ENCODE measurements at places on chromosomes 5 and 9.

DNA sequence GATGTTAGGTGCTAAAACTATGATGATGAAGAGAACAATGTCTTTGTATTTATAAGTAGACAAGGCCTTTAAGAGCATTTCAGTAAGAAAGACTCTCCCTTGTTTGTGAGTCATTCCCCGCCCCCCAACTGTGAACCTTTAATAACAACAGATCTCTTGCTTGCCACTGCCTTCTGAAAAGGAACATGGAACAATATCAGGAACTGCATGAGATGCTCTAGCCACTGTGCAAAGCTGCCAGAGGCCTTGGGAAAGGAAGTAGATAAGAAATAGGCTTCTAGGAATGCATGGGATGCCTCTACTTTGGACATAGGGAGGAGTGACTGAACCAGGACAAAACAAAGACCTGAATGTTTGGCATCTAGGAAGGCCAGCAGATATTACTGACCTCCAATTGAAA is 296.1 kb upstream of the MPDZ start:
- DNase-seq = no peak

DNA sequence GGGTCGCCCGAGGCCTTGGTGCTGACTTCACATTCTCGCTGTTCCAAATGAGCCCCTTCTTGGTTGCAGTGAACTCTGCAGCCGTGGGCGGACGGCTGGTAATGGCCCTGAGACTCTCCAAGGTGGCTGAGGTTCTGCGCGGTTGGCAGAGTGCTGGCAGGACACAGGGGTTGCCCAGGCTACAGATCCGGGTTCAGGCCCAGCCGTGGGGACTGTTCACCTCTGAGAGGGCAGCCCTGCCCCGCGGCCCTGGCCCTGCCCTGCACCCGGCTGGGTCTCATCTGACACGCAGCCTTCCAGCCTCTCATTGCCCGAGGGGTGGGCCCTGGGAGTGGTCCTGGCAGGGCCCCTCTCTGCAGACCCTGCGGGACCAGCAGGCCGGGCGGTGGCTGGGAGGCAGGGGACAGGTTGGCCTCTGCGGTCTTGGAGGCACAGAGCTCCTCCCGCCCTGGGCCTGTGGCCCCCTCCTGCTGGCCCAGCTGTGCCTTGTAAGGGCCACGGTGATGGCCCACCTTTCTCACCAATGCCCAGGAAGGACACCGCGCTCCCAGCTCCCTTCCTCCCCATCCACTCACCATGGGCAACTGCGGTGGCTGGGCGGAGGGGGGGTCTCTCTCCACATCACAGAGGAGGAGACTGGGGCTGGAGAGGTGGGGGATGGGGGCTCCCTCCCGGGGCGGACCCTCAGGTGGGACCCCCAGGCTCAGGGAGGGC is 51.6 kb downstream of the AHRR start:
- no peak for DNase-seq

GRCh38 chr5:172556971-172557461 is 84.0 kb upstream of the NEURL1B start:
- DNase-seq = no peak

GRCh38 chr9:5832538-5833529 is at the start of gene ERMP1:
ERMP1 (minus strand) TSS chr9:5833117; CDS start chr9:5833027, 90 bp downstream.
- peak; percentile 90 for DNase-seq

- DNase-seq = no peak
Measured at GRCh38 chr5:51414516-51414915, 31.3 kb downstream of the ISL1 start.

GRCh38 chr9:114212826-114213225 is 57.5 kb downstream of the COL27A1 start:
- no peak for DNase-seq

- no peak for DNase-seq
Measured at GRCh38 chr5:1926471-1927341, 44.0 kb upstream of the IRX4 start.

GRCh38 chr5:112929336-112930081 is 7.5 kb upstream of the REEP5 start:
- no peak for DNase-seq

DNA sequence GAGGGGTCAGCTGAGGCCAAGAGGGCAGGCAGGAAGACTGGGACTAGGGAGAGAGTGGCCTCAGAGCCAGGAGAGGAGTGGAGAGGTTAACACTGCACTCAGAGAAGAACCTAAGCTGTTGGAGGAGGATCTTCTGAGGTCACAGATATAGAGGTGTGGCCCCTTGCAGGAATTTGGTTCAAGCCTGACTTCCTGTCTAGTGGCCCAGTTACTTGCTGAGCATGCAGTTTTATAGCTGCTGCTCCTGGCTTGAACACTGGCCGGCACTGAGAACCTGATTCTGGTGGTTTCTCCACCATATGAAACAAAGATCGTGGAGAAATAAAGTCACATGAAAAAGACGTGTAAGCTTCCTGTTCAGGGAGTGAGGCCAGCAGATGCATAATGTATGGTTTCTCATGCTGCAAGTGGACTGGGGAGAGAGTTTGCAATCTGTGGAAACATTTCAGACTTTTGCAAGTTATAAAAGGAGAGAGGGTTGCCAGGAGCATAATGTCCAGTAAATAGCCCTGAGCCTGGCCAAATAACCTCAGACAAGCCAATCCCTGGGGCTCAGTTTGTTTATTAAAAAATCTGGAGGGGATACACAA is 82.6 kb downstream of the GALNT10 start:
- DNase-seq = peak; percentile 4

- no peak for DNase-seq
Measured at GRCh38 chr5:16776611-16777251, 159.4 kb downstream of the MYO10 start.

DNA sequence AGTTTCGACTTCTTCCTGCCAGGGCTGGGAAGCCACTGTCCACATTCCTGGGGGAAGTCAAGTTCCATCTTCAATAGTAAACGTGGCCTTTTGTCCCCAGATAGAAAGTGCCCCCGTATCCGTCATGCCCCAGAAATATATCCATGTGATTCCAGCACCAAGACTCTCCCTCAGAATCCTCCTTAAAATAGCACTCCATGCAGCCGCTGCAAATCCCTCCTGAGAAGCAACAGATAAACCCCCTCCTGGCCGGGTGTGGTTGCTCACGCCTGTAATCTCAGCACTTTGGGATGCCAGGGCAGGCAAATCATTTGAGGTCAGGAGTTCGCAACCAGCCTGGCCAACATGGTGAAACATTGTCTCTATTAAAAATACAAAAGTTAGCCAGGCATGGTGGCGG is 126.1 kb downstream of the OLFM1 start:
- no peak for DNase-seq

GRCh38 chr5:11557063-11557462 is 347.2 kb downstream of the CTNND2 start:
- no peak for DNase-seq

DNA sequence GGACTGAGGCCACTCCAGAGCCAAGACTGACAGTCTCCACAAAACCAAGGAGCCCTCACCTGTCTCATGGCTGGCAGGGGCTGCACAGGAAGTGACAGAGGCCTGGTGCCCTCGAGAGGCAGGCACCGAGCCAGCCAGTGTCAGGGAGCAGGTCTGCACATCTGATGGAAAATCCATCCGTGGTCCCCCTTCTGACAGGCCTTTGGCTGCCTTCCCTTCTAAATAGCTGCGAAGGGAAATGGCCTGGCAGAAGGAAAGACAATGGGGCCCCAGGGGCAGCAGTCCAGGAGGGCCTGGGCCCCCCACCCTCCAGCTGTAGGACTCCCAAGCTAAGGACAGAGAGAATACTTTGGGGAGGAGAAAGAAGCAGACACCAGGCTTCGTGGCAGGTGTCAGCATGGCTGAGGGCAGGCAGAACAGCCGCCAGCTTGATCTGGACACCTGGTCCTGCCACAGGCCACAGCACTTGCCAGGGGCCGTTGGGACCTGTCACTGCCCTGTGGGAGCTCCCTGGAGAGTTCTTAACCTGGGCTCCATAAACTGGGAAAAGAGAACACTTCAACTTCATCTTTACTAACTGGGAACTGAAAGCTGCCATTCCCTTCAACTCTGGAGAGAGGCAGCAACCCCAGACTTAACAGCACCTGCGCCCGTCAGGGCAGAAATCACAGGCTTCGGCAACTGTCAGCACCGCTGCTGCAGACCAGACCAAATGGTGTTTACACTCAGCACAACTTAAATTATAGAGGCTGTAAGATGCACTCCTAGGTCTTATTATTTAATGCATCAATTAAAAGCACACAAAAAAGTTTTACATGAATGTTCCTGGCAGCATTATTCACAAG is 22.0 kb downstream of the ADAMTS2 start:
- DNase-seq = no peak

- no peak for DNase-seq
Measured at GRCh38 chr5:176674799-176675198, 27.5 kb downstream of the TSPAN17 start.

- no peak for DNase-seq
Measured at GRCh38 chr5:114363837-114364236, 2.0 kb downstream of the KCNN2 start.

GRCh38 chr5:136226401-136226800 is 33.4 kb upstream of the SMIM32 start:
- no peak for DNase-seq

- DNase-seq = no peak
Measured at GRCh38 chr5:89055695-89056085, 172.7 kb upstream of the MEF2C start.

- DNase-seq = no peak
Measured at GRCh38 chr5:157494178-157494832, 34.3 kb downstream of the NIPAL4 start.

GRCh38 chr5:169956756-169957155 is 23.5 kb downstream of the INSYN2B start:
- DNase-seq = no peak

DNA sequence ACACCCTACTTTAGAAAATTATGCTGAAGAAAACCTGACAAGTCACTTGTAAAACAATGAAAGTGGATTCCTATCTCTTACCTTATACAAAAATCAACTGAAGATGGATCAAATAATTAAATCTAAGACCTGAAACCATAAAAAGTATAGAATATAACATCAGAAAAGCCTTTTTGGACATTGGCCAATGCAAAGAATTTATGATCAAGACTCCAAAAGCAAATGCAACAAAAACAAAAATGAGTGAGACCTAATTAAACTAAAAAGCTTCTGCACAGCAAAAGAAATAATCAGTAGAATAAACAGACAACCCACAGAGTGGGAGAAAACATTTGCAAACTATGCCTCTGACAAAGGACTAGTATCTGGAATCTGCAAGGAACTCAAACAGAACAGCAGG is 303.0 kb upstream of the CDH9 start:
- DNase-seq = no peak

DNA sequence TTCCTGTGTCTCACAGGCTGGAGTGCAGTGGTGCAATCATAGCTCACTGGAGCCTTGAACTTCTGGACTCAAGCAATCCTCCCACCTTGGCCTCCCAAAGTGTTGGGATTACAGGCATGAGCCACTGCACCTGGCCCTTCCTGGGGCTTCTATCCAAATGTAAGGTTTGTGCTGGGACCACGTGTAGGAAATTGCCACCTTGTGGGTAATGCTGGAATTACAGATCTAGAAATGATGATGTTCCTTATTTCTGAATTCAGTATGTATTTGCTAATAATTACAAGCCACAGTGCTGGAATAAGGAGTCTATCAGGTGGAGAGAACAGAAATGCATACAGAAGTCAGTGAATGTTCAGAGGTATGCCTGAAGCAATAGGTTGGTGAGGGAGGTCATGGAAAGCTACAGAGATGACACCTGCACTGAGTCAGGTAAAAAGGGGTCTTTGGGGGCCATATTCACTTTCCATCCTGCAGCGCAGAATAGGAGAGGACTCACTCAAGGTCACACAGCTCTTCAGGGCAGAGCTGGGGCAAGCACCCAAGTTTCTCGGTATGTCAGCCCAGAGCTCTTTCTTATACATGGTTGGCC is 8.8 kb upstream of the IGFBPL1 start:
- DNase-seq = no peak

DNA sequence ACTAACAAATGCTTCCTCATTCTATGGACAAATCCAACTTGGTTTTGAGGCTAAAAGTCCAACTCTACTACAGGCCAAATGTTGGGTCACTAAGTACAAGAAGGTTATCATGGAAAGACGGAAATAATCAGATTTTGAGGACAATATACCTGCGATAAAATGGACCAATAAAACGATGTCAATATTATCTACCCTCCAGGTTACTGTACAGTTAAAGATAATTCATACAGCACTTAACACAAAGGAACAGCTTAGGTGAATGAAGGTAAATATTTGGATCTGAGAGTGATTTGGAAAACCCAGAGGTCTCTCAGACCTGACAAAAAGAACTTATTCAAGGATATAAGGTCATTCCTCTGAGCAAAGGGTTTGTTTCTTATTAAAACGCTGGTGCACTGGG is 329.5 kb upstream of the PUM3 start:
- no peak for DNase-seq

- DNase-seq = no peak
Measured at GRCh38 chr5:135628771-135629563, 50.2 kb upstream of the CXCL14 start.

GRCh38 chr5:173850659-173851058 is 37.5 kb upstream of the CPEB4 start:
- DNase-seq = no peak

GRCh38 chr5:15620501-15620900 is 120.5 kb downstream of the FBXL7 start:
- DNase-seq = no peak

DNA sequence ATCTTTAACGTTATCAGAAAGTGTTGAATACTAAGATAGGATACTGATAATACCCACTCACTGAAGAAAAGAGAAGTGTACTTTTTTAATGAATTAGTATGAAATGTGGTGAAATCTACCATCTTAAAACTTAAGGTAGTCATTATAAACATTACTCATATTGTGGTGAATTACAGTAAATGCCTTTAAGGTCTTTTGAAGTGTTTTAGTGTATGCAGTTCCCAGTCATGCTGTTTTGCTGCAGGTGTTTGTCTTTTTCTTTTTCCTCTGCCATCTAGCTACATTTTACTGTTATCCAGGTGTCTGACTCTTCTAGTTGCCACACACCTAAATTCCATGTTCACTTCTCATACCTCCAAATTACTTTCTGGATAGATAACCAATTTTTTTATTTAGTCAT is 72.6 kb downstream of the ERMP1 start:
- no peak for DNase-seq

- DNase-seq = no peak
Measured at GRCh38 chr9:127531676-127532075, 80.4 kb downstream of the LRSAM1 start.

DNA sequence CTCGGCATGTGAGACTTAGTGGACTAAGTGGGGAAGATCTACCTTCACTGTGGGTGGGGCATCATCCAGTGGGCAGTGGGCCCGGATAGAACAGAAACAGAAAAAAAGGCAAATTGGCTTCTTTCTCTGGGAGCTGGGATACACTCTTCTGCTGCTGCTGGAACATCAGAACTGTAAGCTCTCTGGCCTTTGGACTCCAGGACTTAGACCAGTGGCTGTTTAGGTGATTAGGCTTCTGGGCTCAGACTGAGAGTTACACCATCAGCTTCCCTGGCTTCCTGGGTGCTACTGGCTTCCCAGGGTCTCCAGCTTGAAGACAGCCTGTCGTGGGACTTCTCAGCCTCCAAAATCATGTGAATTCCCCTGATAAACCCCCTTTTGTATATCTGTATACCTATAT is 122.7 kb upstream of the SLC28A3 start:
- no peak for DNase-seq

DNA sequence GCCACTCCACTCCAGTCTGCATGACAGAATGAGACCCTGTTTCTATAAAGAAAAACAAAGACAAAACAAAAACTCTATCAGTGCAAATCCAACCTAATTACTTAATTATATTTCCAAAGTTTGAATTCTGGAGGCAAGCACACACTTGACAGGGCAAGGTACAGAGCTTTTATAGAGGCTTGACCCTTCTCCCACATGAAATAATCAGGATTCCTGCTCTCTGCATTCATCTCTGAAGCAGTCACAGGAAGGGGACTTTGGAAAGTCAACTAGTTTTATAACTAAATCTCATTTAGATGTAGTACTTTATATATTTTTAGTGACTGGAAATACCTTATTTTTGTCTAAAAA is 91.9 kb upstream of the CHD1 start:
- DNase-seq = no peak

All from activated gamma-delta T cell treated with Interleukin-2 at 50 U/mL for 16 hours (primary cell).